ENCODE measurements at places on chromosomes 11 and 22.
A peak's percentile ranks its signal among the peaks of the same experiment; 100 is the strongest.

GRCh38 chr11:23990346-23991164 is 506.3 kb upstream of the LUZP2 start:
- no peak for DNase-seq

- no peak for DNase-seq
Observed at GRCh38 chr22:21587803-21588611, 20.5 kb downstream of the UBE2L3 start.

DNA sequence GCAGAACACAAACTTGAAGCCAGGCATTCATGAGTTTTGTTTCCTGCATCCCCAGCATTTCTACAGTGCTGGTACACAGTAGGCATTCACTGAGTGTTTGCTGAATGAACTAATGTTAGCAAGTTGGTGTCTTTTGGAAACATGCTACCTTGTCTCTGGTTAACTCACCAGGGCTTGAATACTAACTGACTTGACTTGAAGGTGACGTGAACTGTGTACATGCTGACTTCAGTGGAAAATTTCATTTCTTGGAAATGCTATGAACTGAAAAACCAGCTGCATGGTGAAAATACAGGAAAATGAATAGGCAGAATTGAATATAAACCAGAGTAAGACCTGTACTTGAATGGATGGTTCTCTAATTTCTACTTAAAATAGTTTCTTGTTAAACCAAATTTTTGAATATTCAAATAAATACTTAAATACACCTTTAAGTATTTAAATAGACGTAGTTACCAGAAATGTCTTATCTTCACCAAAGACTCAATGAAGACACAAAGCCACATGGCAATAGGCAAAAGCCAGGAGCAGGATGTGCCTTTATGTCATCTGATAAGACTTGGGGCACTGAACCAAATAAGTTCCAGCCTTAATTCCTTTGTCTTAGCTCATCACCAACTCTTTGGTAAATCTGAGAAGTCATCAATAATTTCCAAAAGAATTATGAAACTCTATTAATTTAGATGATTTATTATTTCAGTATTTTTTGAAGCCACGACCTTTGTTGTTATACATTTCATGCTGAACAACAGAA is 39.7 kb upstream of the POU2AF2 start:
- DNase-seq, result no peak

DNA sequence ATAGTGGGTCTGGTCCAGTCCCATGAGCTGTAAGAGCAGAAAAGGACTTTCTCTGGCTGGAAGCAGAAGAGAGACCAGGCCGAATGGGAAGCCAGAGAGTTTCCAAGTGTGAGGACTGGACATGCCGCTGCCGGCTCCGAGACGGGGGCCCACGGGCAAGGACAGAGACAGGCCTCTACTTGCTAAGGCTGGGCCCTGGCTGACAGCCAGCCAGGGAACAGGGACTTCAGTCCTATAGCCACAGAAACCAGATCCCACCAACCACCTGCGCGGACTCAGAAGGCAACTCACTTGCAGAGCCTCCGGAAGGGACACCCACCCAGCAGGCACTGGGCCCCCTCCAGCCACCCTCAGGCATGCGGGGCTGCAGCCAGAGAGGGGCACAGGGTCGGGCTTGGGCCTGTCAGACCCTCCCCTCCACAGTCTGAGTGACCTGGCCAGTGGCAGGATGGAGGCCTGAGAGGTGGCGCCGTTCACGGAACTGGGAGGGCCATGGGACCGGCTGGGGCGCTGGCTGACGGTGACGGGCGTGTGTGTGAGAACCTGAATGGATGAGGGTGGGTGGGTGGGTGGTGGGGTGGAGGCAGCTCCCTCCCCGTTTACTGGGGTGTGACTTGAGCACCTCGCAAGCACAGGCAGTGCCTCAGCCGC is 47.8 kb upstream of the A4GALT start:
- no peak for DNase-seq

DNA sequence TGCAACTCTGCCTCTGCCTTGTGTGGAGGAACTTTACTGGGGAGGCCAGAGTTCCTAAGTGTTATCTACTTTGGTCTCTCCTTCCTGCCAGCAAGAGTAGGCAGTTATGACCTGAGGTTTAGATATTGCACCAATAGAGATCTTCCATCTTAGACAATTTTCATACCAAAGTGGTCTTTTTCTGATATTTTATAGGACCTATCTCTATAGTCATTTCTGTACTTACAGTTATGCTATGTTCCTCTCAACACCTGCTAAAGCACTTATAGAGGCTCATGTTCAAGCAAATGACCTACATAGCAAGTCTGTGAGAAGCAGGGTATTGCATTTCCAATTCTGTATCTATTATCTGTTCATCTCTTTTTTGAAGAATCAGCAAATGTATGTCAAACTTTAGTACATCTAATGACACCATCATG is 80.8 kb downstream of the HORMAD2 start:
- DNase-seq, result no peak

DNA sequence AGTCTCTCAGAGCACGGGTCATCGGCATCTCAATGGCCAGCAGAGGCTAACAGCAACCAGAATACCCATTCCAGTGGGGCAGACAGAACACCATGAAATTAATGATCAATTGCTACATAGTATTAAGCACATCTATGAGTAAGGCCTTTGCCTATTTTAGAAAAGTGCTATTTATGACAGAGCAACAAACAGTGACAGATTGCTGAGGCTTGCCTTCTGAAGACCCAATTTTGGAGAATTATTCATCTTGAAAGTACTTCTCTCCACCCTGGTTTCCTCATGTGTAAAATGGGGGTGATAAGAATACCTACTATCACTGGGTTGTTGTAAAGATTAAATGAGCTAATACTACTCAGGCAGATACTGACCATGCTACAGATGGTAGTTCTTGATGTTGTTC is 232.7 kb downstream of the TENM4 start:
- DNase-seq, result no peak

DNA sequence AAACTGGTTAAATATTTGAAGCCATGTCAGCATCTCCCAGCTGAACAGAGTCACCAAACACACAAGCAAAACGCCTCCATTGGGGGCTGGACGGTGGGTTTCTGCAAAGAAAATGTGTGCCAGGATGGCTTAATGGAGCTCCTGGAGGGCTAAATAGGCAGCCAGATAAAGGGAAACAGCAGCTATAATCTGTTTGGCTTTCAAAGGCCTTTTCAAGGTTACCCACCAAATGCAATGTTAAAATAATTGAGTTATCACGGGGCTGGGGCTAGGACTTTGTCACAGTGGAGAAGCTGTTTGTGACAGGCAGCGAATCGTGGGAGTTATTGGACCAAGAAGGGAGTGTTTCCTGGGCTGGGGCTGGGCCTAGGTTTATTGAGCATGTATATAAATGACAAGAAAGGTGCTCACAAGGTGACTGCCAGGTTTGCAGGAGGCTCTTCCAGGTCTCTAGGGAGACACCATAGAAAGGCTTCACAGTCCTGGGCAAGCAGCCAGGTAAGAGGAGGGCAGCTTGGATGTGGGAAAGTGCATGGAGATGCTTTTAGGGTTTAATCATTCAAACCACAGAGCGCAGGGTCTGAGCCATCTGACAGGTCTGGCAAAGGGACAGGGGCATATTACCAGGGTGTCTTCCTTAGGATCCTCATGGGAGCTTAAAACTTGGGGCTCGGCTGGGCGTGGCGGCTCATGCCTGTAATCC is 28.3 kb downstream of the GRIK4 start:
- peak; percentile 60 for DNase-seq

DNA sequence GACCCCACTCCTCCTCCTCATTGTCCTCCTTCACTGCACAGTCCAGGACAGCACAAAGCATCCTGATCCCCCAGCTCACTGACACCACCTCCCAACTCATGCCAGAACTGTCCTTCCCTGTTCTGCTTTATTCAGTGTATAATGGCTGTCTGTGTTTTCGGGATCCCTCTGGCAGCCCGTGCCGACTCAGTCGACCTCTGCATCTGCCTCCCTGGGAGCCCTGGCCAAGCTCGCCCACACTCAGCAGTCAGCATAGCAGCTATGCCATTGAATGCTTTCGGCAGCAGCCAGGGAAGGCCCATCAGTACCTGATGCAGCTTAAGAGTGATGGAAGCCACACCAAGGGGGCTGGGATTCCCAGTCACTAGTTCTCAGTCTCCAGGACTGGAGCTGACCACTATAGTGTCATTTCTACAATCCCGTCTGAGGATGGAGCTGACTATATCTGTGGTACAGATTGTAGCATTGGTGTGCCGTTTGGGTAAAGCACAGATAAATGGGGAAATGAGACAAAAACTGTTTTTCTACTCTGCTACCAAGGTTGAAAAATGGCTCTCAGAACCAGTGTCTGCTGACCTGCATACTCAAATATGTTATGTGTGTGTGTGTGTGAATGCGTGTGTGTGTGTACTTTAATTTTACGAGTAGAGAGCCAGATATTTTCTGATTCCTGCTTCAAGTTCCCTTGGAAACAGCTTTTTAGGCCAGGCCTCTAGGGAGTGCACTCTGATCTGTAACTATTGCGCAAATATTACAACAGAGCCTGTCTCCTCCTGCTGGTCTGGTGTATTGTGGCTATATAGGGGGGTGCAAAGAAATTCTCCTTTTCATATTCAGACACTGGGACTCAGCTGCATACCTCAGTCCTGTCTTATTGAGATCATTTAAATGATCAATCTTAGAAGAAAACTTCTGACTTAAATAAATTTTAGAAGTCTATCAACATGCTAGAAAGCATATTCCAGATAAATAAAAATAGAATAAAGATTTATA is 78.8 kb upstream of the TOP3B start:
- DNase-seq, result no peak

GRCh38 chr11:47488111-47488510 is 39.2 kb upstream of the RAPSN start:
- no peak for DNase-seq

DNA sequence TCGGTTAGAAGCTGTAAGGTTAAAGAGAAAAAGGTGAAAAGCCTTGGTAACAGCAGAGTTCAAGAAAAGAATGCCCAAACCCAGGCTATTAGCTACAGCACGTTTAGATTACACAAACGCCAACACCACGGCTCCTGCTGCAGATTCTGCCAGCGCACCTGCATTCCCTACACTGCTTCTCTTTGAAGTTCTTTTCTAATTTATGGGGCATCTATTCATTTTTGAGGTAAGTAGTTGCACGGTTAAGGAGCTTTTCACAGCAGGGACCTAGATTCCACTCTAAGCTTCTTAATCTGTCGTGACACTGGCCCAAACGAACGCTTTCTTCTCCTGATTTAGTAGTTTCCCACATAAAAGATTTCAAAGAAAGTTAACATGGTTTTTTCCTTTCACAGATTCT is 38.0 kb upstream of the CHKA start:
- no peak for DNase-seq

DNA sequence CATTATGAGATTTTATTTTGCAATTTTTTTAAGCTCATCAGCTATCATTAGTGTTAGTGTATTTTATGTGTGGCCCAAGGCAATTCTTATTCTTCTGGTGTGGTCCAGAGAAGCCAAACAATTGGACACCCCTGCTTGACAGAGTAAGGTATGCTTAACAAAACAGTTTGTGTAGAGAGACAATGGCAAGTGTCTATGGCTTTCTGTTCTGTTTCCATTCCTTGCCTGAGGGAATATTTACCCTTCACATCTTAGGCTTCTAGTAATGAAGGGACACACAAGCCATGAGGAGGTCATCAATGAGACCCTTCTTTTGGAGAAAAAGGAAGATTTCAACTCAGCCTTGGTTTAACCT is 1278.4 kb upstream of the TENM4 start:
- DNase-seq, result no peak

DNA sequence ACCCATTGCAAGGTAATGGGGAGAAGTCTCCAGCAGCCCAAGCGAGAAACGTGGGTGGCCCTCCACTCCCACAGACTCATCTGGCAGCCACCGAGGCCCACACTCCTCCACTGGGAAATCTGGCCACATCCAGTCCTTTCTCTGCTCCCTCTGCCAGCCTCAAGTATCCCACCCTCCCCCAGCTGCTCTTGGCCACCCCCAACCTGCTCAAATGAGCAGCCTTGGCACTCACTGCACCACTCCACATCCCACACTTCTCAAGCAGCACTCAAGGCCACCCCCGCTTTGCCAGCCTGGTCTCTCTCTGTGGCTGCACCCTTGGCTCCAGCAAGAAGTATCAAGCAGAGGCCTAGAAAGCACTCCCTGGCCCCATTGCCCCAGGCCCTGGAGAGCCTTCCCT is 28.2 kb downstream of the SLC22A12 start:
- DNase-seq, result no peak

DNA sequence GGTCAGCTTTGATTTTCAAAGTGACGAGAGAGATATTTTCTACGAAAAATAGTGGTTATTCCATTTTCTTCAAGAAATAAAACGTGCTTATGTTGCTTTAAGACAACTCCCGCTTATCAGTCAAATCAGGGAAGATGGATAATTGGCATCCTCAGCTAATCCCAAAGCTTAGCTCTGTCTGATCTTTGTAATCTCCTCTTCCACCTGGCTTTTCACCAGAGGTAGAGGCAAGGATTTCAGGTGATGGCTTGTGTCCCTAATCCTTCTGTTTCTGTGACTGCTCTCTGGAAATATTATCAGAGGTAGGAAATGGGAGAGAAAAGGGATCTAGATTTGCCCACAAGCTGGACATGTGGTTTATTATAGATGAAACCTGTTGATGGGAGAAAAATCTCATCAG is 78.9 kb downstream of the DBX1 start:
- DNase-seq, result no peak

DNA sequence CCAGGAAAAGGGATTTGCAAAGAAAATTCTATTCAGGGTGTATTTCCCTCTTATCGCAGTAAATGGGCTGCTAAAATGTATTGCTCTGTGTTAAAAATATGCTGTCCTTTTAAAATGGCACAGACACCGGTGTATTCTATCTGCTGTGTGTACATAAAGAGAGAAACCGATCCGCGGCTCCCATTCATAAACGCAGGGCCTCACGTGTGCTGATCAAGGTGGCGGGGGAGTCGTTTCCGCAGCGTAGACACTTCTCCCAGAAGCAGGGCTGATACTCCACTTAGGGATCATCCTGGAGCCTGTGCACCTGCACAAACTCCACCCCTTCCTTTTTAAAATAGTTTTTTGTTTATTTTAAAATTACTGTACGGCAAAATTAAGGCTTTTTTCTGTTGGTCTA is 26.1 kb upstream of the IGSF9B start:
- DNase-seq, result no peak

DNA sequence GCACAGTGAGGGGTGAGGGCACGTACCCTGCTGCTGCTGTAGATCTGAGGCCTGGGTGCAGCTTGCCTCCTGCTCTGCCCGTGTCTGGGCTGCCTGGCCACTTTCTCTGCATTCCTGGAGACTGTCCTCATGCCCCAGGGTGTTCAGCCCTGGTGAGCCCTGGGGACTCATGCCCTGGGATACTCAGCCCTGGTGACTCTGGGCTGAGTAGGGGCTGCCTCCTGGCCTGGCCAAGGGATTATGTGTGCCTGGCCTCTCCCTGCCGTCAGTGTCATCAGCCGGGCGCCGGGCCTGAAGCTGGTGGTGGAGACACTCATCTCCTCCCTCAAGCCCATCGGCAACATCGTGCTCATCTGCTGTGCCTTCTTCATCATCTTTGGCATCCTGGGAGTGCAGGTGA is 94.7 kb downstream of the CACNA1I start:
- DNase-seq, result no peak

GRCh38 chr11:748007-748359 is 719 bp downstream of the TALDO1 start:
- DNase-seq, result no peak

DNA sequence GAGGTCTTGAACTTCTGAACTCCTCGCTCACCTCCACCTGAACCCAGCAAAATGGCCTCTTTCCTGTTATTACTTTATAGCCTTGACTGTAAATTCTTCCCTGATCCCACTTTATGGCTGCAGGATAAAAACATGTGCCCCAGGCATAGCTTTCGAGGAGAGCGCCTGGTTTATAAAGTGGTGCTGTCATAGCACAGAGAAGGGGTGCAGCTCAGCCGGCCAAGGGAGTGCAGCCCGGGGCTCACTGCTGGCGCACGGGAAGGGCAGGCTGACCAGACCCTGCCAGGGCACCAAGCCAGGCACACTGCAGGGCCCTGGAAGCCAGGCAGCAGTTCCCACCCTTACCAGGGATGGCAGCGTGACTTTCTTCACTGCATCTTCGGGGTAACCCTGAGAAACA is 50.9 kb downstream of the ISX start:
- no peak for DNase-seq

All from NCI-H446 treated with DMSO at 0.1 percent for 48 hours (cell line).